Activated CD8-positive, alpha-beta memory T cell treated with anti-CD3 and anti-CD28 coated beads, Interleukin-2, amount 10 ng/mL, durations not matched to agents 7 days and 5 days (primary cell): ENCODE measurements at places on chromosomes 4 and X. TPM values are rescaled to one million over a fixed set of nuclear protein-coding genes. Genes with fewer than 3 reads are reported as not detected.

- no peak for DNase-seq
- H3K4me3 ChIP-seq = no peak overlapping the region
- H3K27me3 ChIP-seq = no peaks in the 10 kb centered on the region
Observed at GRCh38 chr4:58070726-58071125, 960.5 kb upstream of the IGFBP7 start.

GRCh38 chrX:125627676-125628075, 308.0 kb downstream of the TEX13C start:
- H3K4me3 ChIP-seq = no peak overlapping the region
- DNase-seq = no peak
- no peaks in the 10 kb centered on the region for H3K4me1 ChIP-seq
- no peak overlapping the region for H3K27ac ChIP-seq
- no peaks in the 10 kb centered on the region for H3K27me3 ChIP-seq
- H3K36me3 ChIP-seq = no peaks in the 10 kb centered on the region

- H3K4me1 ChIP-seq = no peaks in the 10 kb centered on the region
- no peak overlapping the region for H3K27ac ChIP-seq
- H3K36me3 ChIP-seq = no peaks in the 10 kb centered on the region
Observed at GRCh38 chrX:114077773-114078172, 506.1 kb upstream of the HTR2C start.

DNA sequence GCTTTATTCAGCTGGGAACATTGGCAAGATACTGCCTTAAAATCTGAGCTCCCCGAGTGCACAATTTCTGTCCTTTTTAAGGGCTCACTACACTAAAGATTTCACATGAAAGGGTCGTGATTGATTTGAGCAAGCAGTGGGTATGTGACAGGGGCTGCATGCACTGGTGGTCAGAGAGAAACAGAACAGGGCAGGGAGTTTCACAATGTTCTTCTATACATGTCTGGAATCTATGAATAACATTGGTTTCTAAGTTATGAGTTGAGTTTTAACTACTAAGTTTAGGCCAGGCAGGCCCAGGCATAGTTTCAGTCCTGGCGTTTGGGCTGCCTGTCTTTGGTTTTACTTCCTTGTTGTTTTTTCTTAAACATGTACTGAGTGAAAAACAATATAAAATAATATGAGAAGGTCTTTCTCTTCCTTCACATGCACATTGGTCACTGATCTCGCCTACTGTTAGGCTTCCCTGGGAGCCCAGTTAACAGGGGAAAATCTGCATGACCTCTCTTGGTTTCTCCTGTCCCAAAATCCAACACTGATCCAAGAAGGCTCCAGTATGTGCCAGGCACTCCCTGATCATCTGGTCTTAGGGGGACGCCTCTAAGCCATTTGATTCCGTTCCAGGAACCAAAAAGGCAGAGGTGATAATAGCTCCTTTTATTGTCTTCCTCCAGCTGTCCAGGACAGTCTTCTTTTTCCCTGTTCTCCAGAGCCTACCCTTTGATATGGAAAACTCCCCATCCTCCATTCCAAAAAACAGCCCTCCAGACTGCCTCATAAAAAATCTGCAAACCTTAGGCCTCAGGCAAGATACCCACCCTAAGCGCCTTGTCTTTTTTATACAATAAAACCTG, at the start of gene UGT2B17:
Gene UGT2B17, minus strand, starts transcription at position 51 of the 854 bp plus-strand sequence. CDS start 7,838 bp downstream, outside the sequence.
- no peak within 1 kb of the TSS for H3K4me3 ChIP-seq
- H3K4me1 ChIP-seq = no peaks in the 10 kb centered on the region
- no peaks in the 10 kb centered on the region for H3K27me3 ChIP-seq
- no peak for DNase-seq
- H3K27ac ChIP-seq = peak within 1 kb of the TSS; percentile 37
- H3K36me3 ChIP-seq = no peaks in the 10 kb centered on the region

- no peak overlapping the region for H3K27ac ChIP-seq
- H3K4me3 ChIP-seq = no peak overlapping the region
- no peaks in the 10 kb centered on the region for H3K36me3 ChIP-seq
- DNase-seq = no peak
Observed at GRCh38 chrX:129959493-129959832, 23.0 kb upstream of the BCORL1 start.

- no peak for DNase-seq
- no peak overlapping the region for H3K27ac ChIP-seq
- no peaks in the 10 kb centered on the region for H3K36me3 ChIP-seq
- H3K27me3 ChIP-seq = no peaks in the 10 kb centered on the region
- no peaks in the 10 kb centered on the region for H3K4me1 ChIP-seq
- H3K4me3 ChIP-seq = no peak overlapping the region
Observed at GRCh38 chr4:22462688-22463087, 53.2 kb downstream of the ADGRA3 start.

GRCh38 chrX:68916891-68917290, 88.1 kb downstream of the EFNB1 start:
- H3K4me1 ChIP-seq = peaks cover 15% of the 10 kb centered on the region
- DNase-seq = no peak
- H3K4me3 ChIP-seq = no peak overlapping the region
- H3K27me3 ChIP-seq = peaks cover 6% of the 10 kb centered on the region
- no peaks in the 10 kb centered on the region for H3K36me3 ChIP-seq
- H3K27ac ChIP-seq = no peak overlapping the region

- no peaks in the 10 kb centered on the region for H3K36me3 ChIP-seq
- no peaks in the 10 kb centered on the region for H3K27me3 ChIP-seq
- no peak for DNase-seq
- H3K27ac ChIP-seq = no peak overlapping the region
Observed at GRCh38 chrX:104370089-104370488, 115.4 kb upstream of the ESX1 start.

DNA sequence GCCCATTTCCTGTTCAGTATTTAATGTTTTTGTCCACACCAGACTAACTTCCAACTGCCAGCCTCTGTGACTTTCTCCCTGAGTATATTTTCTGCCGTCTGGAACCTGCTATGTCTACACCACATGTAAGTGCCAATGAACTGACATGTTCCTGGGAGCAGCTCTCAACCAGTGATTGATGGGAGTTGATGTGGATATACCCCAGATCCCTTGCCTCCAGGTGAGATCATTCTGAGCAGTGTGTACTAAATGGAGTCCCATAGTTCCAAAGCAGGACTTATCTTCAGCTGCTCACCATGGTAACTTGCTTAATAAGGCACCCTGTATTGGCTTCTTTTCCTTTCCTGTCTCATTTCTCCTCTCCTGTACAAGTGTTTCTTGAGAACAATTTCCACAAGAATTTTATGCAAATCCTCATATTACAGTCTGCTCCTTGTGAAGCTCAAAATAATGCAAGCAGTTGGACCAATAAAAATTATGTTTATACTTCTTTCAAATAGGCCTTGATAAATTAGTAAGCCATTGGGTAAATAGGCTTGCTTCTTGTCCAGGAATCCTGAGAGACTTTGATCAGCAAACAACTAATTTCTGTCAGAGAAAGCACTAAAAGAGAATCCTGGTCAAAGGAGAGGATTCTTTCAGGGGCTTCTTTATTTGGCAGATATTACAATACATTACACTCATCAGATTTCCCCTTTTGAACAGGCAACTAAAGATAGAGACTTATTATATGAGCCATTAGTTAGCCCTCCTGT, 911.7 kb upstream of the NDST4 start:
- no peak for DNase-seq
- H3K4me3 ChIP-seq = no peak overlapping the region
- no peaks in the 10 kb centered on the region for H3K36me3 ChIP-seq
- no peak overlapping the region for H3K27ac ChIP-seq
- no peaks in the 10 kb centered on the region for H3K4me1 ChIP-seq

GRCh38 chrX:20369468-20369867, 102.8 kb upstream of the RPS6KA3 start:
- H3K4me3 ChIP-seq = no peak overlapping the region
- DNase-seq = no peak
- peaks cover 5% of the 10 kb centered on the region for H3K4me1 ChIP-seq
- H3K36me3 ChIP-seq = no peaks in the 10 kb centered on the region
- H3K27me3 ChIP-seq = peaks cover 3% of the 10 kb centered on the region
- no peak overlapping the region for H3K27ac ChIP-seq

- DNase-seq = no peak
- H3K4me3 ChIP-seq = no peak overlapping the region
- no peaks in the 10 kb centered on the region for H3K4me1 ChIP-seq
- no peaks in the 10 kb centered on the region for H3K27me3 ChIP-seq
- no peaks in the 10 kb centered on the region for H3K36me3 ChIP-seq
Observed at GRCh38 chrX:4971646-4972045, 1257.0 kb downstream of the NLGN4X start.

DNA sequence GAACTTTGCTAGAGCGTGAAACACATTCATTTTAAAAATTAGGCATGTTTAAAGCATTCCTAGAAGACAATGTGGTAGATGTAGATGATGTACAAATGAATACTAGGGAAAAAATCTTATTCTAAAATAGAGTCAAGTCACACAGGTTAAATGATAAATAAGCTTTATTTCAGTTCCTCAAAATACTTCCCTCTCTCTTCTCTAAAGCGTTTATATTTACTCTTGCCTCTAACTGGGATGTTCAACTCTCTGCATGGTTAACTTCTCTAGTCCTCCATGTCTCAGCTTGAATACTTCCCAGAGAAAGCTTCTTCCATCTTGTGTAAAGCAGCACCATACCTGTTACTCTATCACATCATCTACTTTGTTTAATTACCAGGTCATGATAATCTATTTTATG, 30.9 kb upstream of the GLRA3 start:
- DNase-seq = no peak
- no peaks in the 10 kb centered on the region for H3K27me3 ChIP-seq
- H3K27ac ChIP-seq = no peak overlapping the region
- no peak overlapping the region for H3K4me3 ChIP-seq
- H3K36me3 ChIP-seq = no peaks in the 10 kb centered on the region

DNA sequence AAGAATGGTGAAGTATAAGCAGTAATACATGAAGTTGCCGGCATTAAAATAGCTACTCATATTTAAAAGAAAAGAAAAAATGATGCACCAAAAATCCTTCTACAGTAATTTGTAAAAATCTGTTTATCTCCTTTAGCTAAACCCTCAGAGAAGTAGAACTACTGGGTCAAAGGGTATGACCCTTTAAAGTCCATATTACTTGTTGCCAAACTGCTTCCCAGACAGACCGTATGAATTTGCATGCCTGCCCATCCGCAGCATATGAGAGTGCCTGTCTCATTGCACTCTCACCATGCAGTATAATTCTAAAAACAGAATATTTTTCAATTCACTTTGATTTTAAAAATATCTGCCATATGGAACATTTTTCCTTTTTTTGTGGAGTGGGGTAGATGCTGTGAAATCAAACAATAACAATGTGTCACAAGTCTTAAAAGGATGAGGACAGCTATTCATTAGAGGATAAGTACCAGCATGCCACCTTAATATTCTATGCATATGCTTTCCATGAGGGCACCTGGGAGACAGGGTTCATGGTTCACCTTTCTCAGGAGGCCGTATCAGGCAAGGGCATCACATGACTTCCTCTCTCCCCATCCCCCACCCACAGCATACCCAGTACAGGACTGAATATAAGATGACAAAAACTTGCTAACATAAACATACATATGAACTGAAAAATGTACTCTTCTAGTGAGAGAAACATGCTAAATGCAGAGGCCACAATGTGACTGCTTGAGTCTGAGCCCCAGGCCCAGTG, 17.8 kb downstream of the ZDHHC9 start:
- no peak overlapping the region for H3K4me3 ChIP-seq
- peak overlapping the region; percentile 70 for H3K27ac ChIP-seq
- H3K36me3 ChIP-seq = peaks cover 7% of the 10 kb centered on the region
- peaks cover 17% of the 10 kb centered on the region for H3K4me1 ChIP-seq

GRCh38 chrX:149198980-149199732, 305.9 kb downstream of the IDS start:
- H3K27ac ChIP-seq = no peak overlapping the region
- no peaks in the 10 kb centered on the region for H3K36me3 ChIP-seq
- no peaks in the 10 kb centered on the region for H3K27me3 ChIP-seq
- no peaks in the 10 kb centered on the region for H3K4me1 ChIP-seq

GRCh38 chrX:16920075-16920474, 26.4 kb upstream of the REPS2 start:
- no peaks in the 10 kb centered on the region for H3K4me1 ChIP-seq
- H3K4me3 ChIP-seq = no peak overlapping the region
- H3K27me3 ChIP-seq = peaks cover 4% of the 10 kb centered on the region
- no peak overlapping the region for H3K27ac ChIP-seq
- H3K36me3 ChIP-seq = no peaks in the 10 kb centered on the region

DNA sequence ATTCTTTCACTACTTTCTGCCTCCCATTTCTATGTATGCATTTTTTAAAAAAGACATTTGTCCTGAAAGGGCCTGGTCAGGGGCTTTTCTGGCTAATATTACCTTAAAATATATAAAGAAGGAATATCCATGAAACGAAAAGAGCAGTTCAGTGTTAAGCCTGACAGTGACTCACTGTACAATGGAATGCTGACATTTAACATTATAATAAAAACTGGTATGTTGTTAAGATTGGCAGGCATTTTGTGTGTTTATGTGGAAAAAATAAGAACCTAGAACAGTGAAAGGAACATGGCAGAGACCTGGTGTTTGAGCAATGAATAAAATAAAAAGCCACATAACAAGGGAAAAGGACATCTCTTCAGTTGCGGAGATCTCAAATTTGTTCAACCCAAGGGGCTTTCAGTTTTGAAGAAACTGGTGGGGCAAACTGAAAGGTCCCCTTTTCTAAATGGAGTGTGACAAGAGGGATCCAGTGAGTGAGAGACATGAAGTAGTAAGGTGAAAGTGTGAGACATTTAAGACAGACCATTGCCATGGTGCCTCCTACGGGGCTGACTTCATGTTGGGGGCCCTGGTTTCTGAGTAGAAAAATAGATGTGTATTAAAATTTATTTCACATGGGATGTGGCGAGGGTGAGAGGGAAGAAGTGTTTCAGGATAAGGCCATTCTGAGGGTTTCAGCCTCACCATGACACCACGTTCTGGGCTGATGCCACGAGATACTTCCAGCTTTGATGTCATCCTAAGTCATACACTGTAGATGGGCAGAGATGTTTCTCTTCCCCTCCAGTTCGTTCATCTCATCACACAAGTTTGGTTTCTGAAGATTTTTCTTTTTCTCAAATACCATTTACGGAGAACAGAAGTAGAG, 324.9 kb downstream of the PPP3CA start:
- H3K27me3 ChIP-seq = no peaks in the 10 kb centered on the region
- peaks cover 31% of the 10 kb centered on the region for H3K36me3 ChIP-seq
- peak overlapping the region; percentile 11 for H3K27ac ChIP-seq
- H3K4me1 ChIP-seq = peaks cover 56% of the 10 kb centered on the region
- DNase-seq = no peak
- H3K4me3 ChIP-seq = no peak overlapping the region

DNA sequence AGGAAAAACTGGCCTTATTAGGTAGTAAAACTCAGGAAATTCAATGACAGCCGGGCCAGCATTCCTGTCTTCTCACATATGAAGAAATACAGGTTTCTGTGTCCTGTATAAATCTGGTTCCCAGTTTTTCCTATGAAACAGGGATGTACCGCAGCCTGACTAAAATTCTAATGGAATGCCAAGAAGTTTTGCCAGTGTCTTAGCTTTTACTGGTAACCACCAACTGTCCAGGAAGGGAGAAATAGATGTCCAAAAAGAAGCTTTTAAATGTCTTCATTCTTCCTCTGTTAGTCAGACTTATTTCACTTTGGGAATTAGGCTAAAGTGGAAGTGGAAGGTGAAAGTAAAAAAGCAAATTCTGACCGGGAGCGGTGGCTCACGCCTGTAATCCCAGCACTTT, 108.0 kb upstream of the TBL1X start:
- no peak overlapping the region for H3K4me3 ChIP-seq
- DNase-seq = no peak
- H3K27me3 ChIP-seq = no peaks in the 10 kb centered on the region
- H3K4me1 ChIP-seq = peaks cover 47% of the 10 kb centered on the region

MAOB gene
- total RNA-seq = not detected

MAGEA4 gene
- total RNA-seq = not detected

ARMCX4 gene
- total RNA-seq = 2.4 TPM
